ENCODE measurements at places on chromosomes 3 and 15.
A peak's percentile ranks its signal among the peaks of the same experiment; 100 is the strongest.

DNA sequence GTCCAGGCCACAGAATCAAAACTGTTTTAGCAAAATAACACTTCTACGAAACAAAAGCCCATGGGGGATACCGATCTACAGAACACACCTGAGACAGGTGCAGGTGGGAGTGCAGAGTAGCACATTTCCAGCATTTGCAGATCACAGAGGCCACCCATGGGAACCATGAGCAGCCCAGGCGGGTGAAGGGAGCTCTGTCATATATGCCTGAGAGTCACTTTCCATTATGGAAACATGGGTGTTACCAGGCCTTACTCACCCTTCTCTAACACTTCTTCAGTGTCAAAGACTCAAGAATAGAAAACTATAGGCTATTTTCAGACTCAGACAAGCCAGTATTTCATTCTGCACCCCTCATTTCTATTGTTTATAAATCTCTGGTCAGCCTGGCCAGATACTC, 3.5 kb downstream of the PLA1A start:
- DNase-seq: no peak

DNA sequence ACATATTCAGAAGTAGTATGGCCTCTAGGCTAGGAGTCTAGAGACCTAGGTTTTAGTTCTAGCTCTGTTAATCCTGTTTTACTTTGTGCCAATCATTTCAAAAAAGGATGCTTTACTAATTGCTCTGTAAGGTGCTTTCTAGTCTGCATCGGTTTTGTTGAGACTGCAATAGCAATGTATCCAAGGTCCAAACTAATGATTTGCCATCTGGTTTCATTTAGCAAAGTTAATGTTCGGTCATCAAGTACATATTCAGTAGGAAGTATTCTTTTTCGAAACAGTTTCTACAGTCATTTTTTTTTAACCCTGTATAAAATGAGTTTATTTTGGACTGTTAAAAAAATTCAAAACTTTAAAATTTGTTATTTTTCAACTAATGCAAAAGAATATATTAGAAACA, 2.0 kb upstream of the GALK2 start:
- DNase-seq: no peak

GRCh38 chr15:68676011-68676605, 97.3 kb downstream of the CORO2B start:
- no peak for DNase-seq

- DNase-seq: no peak
These were observed 32.3 kb downstream of the CACNA1D start for GRCh38 chr3:53526704-53527055.

DNA sequence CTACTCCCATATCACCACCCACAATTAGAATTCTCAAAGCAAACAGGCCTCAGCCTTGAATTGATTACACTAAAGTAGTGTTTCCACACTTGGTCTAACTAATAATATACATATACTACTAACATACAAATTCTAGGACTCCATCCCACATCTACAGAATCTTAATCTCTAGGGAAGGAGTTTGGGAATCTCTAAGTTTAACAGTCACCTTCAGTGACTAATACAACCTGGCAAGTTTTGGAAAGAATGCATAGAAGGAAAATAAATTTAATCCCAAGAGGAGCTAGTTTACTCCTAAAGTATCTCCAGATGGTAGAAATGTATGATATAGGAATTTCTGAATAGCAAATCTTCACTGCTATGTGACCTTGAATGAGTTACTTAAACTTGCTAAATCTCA, 9.1 kb downstream of the CLPX start:
- no peak for DNase-seq

DNA sequence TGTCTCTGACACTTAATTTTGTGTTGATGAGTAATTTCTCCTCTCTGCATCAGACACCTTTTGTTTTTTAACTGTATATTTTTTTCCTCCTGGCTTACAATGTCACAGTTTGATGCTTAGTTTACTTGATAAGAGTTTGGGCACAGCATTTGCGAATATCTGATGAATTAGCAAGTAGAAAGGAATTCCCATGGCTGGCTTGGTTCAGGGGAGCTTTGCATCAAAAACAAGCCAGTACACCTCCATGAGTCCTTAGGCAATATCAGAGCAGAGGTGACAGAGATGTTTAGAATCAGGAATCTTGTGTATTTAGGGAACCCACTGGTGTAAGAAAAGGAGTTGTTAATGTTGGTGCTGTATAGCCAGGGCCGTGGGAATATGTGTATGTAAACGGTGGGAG, 9.3 kb downstream of the ARHGEF26 start:
- no peak for DNase-seq

DNA sequence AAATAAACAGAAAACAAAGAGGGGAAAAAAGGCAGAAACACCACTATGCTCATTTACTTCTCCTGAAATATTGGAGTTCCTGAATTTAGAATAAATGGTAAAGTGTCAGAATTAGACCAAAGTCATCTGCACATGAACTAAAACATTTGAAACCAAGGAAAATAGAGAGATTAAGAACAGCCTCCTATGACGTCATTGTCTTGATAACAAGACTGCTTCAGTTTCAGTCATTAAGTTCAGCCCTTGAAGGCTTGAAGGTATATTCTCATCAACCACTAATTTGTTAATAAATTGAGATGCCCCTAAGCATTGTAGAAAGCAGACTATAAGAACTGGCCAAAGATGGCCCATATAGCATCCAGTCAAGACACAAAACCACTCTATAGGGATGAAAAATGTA, 2.5 kb downstream of the SUMF1 start:
- DNase-seq: no peak

- DNase-seq: peak; percentile 61
These were observed 2.3 kb upstream of the TMEM266 start for GRCh38 chr15:76057332-76058000.

- no peak for DNase-seq
These were observed 5.6 kb downstream of the VGLL3 start for GRCh38 chr3:86985181-86985826.

GRCh38 chr3:58206406-58207011, 4.3 kb downstream of the DNASE1L3 start:
- DNase-seq: no peak

GRCh38 chr3:169007145-169007544, 656.4 kb downstream of the MECOM start:
- DNase-seq: no peak

DNA sequence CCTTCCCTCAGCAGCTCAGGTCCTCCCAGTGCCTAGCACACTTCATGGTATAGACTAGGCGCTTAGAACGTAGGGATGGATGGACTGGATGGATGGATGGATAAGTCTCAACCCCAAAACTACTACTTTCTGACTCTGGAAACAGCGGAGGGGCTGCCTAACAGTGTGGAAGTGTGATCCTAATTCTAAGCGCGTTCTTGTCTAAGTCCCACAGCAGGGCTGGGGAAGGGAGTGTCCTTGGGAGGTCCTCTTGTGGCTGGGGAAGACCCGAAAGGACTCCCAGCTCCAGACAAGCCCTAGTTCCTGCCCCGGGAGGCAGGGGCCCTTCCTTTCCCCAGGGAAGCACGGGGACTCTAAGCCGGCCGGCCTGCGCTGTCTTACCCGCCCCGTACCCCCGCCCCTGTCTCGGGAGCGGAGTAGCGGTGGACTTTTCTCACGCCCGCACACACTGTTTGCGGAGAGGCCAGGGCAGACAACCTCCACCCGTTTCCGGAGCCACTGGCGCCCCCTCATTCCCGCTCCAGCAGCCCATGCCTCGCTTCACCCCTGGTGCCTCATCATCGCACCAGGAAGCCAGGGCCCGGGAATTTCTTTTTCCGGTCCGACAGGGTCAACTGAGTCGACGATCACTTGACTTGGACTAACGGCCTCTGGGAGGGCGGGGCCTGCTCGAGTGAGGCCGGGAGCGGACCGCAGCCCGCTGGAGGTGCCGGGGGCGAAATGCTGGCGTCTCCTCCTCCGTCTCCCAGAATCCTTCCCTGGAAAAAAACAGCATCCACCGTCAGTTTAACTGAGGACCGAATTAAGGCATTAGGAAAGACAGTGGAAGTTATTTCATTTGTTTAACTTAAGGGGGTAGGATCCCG, 133.3 kb downstream of the TBC1D2B start:
- DNase-seq: peak; percentile 77
